ENCODE measurements at places on chromosomes 6 and 20.

- no peak for DNase-seq
Measured at GRCh38 chr6:15950962-15951569, 177.8 kb upstream of the MYLIP start.

- no peak for DNase-seq
Measured at GRCh38 chr20:32834972-32835371, 15.2 kb downstream of the MAPRE1 start.

- no peak for DNase-seq
Measured at GRCh38 chr6:135819665-135820064, 31.8 kb upstream of the PDE7B start.

GRCh38 chr6:37731888-37732287, 34.2 kb upstream of the MDGA1 start:
- DNase-seq: peak; percentile 40

DNA sequence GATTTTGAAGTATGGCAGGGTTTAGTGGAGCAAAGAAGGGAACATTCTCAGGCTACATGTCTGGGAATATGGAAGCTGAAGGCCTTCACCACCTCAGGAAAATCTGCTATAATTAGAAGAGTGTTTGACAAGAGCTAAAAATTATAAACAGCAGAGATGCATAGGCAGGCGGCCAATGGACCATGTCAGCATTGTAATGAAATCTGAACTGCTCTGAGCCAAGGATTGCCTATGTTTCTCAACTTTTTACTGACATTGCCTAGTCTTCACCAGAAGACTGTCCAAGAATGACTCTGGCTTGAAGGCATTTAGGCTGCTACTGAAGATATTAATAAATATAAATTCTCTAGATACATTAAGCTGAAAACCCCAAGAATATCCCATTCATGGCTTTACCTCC, 84.1 kb downstream of the C6orf52 start:
- no peak for DNase-seq

DNA sequence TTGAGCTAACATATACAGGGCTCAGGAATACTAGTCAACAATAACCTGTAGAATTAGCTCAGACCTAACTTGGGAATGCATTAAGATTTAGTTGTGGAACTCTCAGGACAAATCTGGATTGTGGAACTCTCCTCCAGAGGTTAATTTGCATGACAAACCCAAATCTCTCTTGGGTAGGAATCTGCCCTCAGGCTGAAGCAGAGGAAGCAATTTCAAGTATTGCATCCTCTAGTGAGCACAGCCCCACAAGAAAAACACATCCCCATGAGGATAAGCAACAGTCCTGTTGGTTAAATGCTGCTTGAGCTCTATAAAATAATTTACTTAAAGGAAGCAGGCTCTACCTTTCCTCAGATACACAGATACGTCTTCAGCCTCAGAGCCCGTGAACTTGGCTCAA, 170.9 kb upstream of the STXBP5 start:
- DNase-seq: no peak

GRCh38 chr6:3627501-3627900, 124.0 kb downstream of the PXDC1 start:
- no peak for DNase-seq

DNA sequence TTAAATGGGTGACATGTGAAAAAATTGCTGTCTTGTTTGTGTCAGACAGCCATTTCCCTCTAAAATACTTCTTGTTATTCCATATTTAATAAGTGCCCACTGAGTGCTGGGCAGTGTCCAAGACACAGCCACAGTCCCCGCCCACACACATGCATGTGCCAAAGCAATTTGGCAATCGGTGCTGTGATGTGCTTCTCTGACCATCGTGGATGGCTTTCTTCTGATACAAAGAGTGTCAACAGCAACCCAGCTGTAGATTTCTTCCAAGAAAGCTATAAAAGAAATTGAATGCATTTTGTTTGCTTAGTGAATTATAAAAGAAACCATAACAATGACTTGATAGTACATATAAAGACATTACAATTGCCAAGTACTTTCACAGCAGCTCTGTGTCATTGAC, 140.5 kb upstream of the ATXN1 start:
- no peak for DNase-seq

- no peak for DNase-seq
Measured at GRCh38 chr20:48292806-48293205, 507.5 kb upstream of the SULF2 start.

- DNase-seq: no peak
Measured at GRCh38 chr6:101399616-101400162, 6.2 kb downstream of the GRIK2 start.

- DNase-seq: peak; percentile 20
Measured at GRCh38 chr20:60262967-60263603, 304.9 kb downstream of the CDH26 start.

GRCh38 chr20:15834857-15835256, 738.4 kb downstream of the KIF16B start:
- DNase-seq: no peak

DNA sequence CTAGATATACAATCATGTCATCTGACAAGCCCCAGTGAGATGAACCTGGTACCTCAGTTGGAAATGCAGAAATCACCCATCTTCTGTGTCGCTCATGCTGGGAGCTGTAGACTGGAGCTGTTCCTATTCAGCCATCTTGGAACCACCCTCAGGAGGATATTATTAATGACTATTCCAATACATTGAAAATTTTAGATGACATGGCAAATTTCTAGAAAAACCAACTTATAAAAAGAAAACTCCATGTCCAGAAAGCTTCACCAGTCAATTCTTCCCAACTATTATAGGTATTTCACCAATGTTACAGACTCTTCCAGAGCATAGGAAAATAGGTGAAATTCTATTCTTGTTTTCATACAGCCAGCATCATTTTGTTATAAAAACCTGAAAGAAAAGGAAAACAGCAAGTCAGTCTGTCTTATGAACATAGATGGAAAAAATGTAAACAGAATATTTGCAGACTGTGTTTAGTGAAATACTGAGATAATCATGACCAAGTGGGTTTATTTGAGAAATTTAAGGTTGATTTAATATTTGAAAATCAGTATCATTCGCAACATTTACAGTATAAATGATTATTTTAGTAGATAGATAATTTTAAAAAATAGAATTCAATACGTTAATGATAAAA, 43.3 kb downstream of the ATRN start:
- no peak for DNase-seq

- no peak for DNase-seq
Measured at GRCh38 chr20:47801759-47802158, 16.5 kb upstream of the SULF2 start.

- DNase-seq: no peak
Measured at GRCh38 chr20:62148908-62149314, 5.3 kb downstream of the SS18L1 start.

DNA sequence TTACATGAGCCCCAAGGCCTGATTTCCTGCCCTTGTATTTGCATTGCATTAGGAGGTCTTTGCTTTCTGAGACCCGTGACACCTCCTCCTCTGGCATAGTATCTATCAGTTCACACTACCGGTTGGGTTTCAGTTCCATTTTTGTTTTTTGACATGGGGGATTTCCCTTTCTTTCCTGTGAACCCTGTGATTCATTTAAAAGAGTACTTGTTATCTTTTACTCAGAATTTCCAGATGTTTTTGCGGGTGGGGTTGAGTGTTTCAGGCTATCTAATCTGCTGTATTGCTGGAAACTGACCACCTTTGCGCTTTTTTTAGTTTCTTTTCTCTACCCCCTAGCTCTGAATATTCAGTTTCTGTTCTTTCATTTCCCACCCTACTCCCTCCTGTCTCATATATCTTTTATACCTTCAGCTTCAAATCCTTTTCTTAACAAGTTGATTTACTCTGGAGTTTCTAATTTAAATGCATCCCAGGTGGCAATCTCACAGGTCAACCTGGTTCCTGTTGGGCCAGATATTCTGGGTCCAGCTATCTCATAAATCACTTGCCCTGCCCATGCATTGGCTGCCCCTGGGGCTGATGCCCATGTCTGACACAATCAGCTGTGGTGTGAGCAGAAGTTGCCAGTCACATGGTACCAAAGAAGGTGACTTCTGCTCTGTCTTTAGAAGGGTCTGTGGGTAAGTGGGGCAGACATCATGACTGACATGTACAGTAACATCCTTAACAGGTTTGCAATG, 14.3 kb upstream of the NCOA3 start:
- DNase-seq: peak; percentile 42

DNA sequence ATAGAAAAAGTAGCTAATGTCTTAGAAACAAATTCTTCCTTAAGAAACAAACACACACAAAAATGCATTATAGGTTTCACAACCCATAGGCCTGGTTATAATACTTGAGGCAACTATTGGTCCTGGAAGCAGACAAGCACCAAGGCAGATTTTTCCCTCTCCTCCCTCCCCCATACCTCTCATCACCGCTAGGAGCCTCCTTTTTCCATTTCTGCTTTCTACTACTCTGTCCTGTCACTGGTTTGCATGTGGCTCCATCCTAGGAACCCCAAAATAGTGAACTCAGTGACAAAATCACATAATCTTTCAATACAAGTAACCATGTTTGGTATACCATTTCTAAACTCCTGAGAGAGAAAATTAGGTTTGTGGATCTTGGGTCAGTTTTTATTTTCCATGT, 66.1 kb downstream of the HMGCLL1 start:
- DNase-seq: no peak

DNA sequence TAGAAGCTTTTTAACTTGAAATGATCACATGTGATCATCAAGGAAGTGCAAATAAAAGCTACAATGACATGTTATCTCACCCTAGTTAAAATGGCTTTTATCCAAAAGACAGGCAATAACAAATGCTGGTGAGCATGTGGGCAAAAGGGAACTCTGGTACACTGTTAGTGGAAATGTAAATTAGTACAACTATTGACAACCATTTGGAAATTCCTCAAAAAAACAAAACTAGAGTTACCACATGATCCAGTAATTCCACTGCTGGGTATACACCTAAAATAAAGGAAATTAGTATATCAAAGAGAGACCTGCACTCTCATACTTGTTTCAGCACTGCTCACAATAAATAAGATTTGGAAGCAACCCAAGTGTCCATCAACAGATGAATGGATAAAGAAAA, 108.7 kb downstream of the HTR1B start:
- DNase-seq: no peak

- no peak for DNase-seq
Measured at GRCh38 chr6:90462102-90462501, 124.8 kb downstream of the MAP3K7 start.

- no peak for DNase-seq
Measured at GRCh38 chr6:12136905-12137304, 124.8 kb downstream of the HIVEP1 start.

GRCh38 chr20:22503577-22503976, 80.8 kb downstream of the FOXA2 start:
- no peak for DNase-seq

GRCh38 chr20:58327211-58327610, 17.7 kb downstream of the RAB22A start:
- DNase-seq: no peak

DNA sequence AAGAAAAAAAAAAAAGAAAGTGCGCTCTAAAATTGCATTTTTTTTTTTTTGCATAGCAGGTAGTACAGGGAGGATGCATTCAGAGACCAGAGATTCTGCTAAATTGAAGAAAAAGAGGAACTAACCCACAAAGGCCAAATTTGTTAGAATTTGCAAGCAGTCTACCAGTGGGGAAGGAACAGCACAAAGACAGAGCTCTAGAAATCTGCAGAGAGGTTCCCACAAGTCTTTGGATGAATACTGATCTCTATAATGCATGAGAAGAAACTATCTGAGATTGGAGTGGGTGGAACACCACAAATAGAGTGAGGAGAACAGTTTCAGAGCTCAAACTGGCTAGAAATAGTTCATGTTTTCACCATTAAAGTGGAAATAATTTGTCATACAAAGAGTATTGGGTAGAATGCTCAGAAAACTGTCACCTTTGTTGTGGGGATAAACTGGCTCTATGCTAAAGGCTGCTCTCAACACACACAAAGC, 79.6 kb upstream of the AHI1 start:
- no peak for DNase-seq

DNA sequence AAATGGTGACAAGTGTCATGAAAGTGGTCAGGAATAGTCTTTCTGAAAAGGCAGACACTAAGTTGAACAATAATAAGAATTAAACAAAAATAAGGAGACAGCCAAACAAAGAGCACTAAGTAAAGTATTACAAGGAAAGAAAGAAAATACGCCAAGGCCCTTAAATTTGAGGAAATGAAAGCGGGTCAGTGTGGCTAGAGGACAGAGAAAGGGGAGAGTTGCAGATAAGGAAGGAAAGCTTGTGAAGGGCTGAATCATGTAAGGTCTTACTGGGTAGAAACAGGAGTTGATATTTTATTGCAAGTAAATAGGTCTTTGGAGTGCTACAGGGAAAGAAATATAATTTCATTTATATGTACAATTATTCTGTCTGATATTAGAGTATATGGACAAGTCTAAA, 732.1 kb downstream of the EPHA7 start:
- no peak for DNase-seq

- DNase-seq: peak; percentile 78
Measured at GRCh38 chr20:45293041-45294002, 13.3 kb upstream of the RBPJL start.

- DNase-seq: no peak
Measured at GRCh38 chr6:36200998-36201596, 4.6 kb downstream of the BRPF3 start.

- no peak for DNase-seq
Measured at GRCh38 chr6:47669684-47670513, 28.5 kb upstream of the ADGRF4 start.

GRCh38 chr20:20366551-20366875, 1.4 kb upstream of the INSM1 start:
- no peak for DNase-seq

DNA sequence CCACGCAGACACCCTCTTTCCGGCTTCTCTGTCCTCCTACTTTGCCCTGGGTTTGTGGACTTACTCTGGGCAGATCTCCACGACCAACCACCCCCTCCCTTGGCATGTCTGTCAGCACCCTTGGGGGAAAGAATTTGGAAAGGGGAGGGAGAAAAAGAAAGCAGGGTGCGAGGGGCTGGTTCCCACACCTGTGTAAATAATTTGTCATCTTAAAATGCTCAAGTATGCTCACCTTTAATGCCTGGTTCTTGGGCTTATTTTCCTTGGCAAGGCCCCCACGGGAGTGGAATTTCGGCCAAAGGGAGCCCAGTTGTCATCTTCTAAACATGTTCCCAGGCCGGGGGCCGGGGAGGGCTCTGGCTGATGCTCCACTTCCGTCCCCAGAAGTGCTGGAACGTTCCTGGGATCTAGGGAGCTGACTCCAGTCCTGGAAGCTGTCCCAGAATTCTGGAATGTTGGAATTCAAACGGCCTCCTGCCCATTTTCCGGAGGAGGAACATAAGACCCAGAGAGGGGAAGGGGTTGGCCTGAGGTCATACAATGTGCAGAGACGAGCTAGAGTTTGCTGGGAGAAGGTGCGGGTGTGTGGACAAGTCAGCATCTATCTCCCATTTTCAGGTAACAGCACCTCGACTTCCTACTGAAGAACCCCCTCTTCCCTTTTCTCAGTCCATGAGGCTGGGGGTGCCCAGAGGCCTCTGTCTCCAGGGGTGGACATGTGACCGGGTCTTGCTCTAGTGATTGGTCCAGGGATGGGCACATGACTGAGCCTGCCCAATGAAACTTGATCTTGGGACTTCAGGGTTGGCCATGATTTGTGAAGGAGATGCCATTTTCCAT, 122.3 kb downstream of the CEBPB start:
- DNase-seq: no peak

All from activated B cell treated with CpG ODN at 0.5 μM for 24 hours (primary cell).